CD8-positive, alpha-beta memory T cell (primary cell): ENCODE measurements at places on chromosomes 2 and 18. TPM values are rescaled to one million over a fixed set of nuclear protein-coding genes. Genes with fewer than 3 reads are reported as not detected.

- H3K36me3 ChIP-seq: no peaks in the 10 kb centered on the region
- DNase-seq: no peak
- H3K27me3 ChIP-seq: no peaks in the 10 kb centered on the region
- H3K27ac ChIP-seq: no peak overlapping the region
Measured at GRCh38 chr2:2413525-2413924, 82.5 kb upstream of the MYT1L start.

GRCh38 chr2:210567279-210567678 lies 10.9 kb downstream of the CPS1 start:
- H3K4me3 ChIP-seq: no peak overlapping the region
- no peaks in the 10 kb centered on the region for H3K27me3 ChIP-seq
- no peaks in the 10 kb centered on the region for H3K4me1 ChIP-seq
- no peak for DNase-seq

DNA sequence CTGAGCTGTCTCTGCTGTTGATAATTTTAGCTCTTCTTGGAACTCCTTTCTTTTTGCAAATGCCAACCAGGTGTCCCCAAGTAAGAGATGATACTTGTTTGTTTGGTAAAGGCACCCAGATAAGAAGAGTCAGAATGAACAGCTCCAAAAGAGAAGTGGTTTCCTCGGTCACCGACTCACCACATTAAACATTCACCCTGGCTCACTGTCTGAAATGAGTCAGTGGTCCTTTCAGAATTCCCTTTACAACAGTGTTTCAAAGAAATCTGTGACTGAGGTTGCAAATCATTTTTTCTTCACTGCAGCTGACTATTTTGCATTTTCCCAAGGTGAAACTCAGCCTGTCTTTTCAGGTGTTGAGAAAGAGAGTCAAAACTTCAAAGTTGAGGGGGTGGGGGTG lies 16.2 kb upstream of the CXCR4 start:
- H3K27ac ChIP-seq: no peak overlapping the region
- peaks cover 96% of the 10 kb centered on the region for H3K4me1 ChIP-seq
- H3K4me3 ChIP-seq: peak overlapping the region; percentile 44
- no peaks in the 10 kb centered on the region for H3K36me3 ChIP-seq
- H3K27me3 ChIP-seq: no peaks in the 10 kb centered on the region

DNA sequence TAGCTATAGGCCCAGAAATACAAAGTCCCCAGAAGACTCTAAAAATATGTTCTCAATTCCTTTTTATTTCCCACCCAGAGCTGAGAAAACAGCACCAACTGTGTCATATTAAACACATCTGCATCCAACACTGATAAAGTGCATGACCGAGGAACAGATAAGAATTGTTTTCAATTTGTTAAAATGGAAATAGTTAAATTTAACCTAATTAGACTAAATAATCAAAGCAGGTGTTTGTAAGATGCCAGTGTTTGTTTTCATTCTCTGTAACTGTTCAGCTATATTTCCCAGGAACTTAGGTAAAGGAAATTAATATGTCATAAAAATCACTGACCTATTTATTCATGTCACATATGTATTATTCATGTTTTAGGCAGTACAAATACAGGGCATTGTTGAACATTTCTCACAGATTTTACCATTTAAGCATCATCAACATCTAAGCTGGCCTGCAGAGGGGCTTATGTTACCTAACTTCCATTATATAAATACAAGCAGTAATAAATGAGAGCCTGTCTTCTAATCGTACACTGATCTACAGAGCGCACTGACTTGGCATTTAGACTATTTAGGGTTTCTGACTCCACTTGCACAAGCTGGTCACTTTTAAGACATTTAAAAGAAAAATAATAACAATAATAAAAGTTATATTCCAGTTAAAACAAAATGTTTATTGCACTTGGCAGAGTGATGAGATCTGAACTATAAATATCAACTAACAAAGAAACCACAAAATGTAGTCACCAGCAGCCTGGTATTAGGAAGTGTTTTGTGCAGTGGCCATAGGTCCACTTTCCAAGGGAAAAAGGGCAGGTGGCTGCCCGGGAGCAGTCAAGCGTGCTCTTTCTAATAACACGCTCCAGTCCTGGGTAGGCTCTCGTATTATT lies 86.6 kb upstream of the ZFP36L2 start:
- no peaks in the 10 kb centered on the region for H3K27me3 ChIP-seq
- no peak overlapping the region for H3K4me3 ChIP-seq
- no peaks in the 10 kb centered on the region for H3K36me3 ChIP-seq
- DNase-seq: no peak
- H3K27ac ChIP-seq: no peak overlapping the region
- H3K4me1 ChIP-seq: no peaks in the 10 kb centered on the region

- no peak overlapping the region for H3K4me3 ChIP-seq
- no peaks in the 10 kb centered on the region for H3K36me3 ChIP-seq
- no peak for DNase-seq
- H3K27ac ChIP-seq: no peak overlapping the region
- no peaks in the 10 kb centered on the region for H3K27me3 ChIP-seq
- no peaks in the 10 kb centered on the region for H3K4me1 ChIP-seq
Measured at GRCh38 chr18:46419391-46420141, 237.5 kb downstream of the LOXHD1 start.

GRCh38 chr2:136342138-136342537 lies 224.2 kb upstream of the CXCR4 start:
- no peak for DNase-seq
- no peaks in the 10 kb centered on the region for H3K36me3 ChIP-seq
- no peak overlapping the region for H3K27ac ChIP-seq
- no peak overlapping the region for H3K4me3 ChIP-seq
- H3K4me1 ChIP-seq: no peaks in the 10 kb centered on the region

DNA sequence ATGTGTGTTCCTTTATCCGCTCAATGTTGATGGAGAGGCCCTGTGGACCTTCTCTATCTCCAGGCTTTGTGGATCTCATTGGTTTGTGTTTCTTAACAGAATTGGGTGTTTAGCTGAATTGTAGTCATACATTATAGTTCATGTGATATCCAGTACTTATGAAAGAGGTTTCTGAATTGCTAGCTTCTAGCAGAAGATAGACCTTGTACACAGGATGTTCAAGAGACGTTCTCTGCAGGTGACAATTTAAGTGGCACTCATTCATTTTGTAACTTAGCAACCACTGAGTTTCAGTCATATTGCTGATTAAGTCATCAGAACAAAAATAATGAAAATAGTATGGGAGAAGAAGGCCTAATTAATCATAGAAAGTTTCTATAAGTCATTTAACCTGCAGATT lies 279.2 kb downstream of the ALPK2 start:
- no peak overlapping the region for H3K27ac ChIP-seq
- DNase-seq: no peak
- H3K4me3 ChIP-seq: no peak overlapping the region
- H3K27me3 ChIP-seq: no peaks in the 10 kb centered on the region
- no peaks in the 10 kb centered on the region for H3K4me1 ChIP-seq

DNA sequence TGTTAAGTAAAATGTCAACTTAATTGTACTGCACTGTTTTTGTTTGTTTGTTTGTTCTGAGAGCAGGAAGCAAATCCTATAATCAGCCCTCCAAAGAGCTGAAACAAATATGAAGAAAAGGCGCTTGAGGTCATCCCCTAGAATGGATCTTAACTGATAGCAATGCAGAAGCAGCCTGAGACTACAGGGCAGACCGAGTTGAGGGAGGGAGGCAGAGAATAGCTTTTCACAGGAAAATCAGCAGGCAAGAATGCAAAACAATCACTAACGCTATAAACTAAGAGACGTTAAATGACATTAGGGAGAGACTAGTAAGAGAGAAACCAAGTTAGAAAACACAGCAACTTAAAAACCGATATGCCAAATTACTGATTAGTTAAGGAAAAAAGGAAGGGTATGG lies 37.2 kb downstream of the GALNT1 start:
- peaks cover 35% of the 10 kb centered on the region for H3K4me1 ChIP-seq
- H3K36me3 ChIP-seq: no peaks in the 10 kb centered on the region
- no peaks in the 10 kb centered on the region for H3K27me3 ChIP-seq
- no peak overlapping the region for H3K27ac ChIP-seq

GRCh38 chr2:112881217-112881985 lies 29.6 kb upstream of the IL37 start:
- no peak overlapping the region for H3K4me3 ChIP-seq
- H3K36me3 ChIP-seq: no peaks in the 10 kb centered on the region
- H3K27ac ChIP-seq: no peak overlapping the region
- no peaks in the 10 kb centered on the region for H3K27me3 ChIP-seq

GRCh38 chr2:206859330-206859739 lies 80.0 kb upstream of the CPO start:
- no peaks in the 10 kb centered on the region for H3K36me3 ChIP-seq
- DNase-seq: no peak
- peak overlapping the region; percentile 5 for H3K4me3 ChIP-seq
- no peaks in the 10 kb centered on the region for H3K27me3 ChIP-seq

The ASPRV1 gene
- 0.77 TPM for total RNA-seq

The REG3G gene
- not detected for total RNA-seq

The FLACC1 gene
- total RNA-seq: 2.5 TPM

The SCN2A gene
- not detected for total RNA-seq

The CHST10 gene
- total RNA-seq: 15.5 TPM
